ENCODE measurements at places on chromosomes 13 and 19.
A peak's percentile ranks its signal among the peaks of the same experiment; 100 is the strongest.

DNA sequence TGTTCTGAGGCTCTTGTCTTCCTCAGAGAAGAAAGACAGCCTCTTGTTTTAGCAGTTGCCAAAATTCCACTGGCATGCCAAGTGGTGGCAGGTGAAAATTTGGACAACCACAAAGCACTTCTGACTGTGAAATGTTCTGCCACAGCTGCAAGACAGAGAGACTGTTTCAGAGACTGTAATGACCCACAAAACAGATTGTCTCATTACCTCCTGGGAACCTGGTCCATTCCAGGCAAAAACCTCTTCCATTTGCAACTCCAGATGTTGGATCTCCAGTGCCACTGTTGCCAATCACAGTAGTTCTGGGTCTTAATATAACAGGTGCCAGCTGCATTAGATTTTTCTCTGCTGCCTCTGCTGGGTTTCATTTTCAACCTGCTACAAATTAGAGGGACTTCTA, 911.5 kb downstream of the UQCRFS1 start:
- no peak for DNase-seq

DNA sequence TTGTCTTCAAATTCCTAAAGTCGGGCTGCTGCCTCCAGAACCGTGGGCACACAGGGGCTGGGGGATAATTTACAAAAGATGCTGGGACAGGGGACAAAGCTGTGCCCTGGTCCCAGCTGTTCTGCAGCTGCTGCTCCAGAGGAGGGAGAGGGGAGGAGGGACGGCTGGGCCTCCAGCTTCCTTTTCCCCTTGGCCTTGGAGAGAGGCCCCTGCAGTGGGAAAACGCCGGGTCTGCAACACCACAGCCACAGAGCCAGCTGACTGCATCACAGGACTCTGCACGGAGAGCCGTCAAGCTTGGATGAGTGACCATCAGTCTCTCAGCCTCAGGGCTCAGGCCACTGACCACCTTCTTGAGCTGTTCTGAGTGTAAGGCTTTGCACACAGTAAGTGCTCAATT, 6.1 kb downstream of the DOCK6 start:
- no peak for DNase-seq

DNA sequence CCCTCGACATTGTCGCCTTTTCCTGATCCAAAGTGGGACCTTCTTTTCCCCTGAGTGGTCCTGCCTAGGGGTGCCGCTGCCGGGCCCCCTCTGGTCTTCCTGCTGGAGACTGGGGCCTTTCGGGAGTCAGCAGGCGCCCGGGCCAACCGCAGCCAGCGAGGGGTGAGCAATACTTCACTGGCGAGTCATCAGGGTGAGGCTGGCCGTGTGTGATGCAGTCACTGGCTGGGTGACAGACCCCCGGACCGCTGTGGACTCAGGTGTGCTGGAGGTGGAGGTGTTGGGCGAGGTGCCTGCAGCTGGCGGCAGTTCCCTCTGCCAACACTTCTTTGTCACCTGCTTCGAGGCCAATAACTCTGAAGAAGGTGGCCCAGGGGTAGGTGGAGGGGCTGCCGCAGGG, 1.5 kb upstream of the CGB5 start:
- no peak for DNase-seq

DNA sequence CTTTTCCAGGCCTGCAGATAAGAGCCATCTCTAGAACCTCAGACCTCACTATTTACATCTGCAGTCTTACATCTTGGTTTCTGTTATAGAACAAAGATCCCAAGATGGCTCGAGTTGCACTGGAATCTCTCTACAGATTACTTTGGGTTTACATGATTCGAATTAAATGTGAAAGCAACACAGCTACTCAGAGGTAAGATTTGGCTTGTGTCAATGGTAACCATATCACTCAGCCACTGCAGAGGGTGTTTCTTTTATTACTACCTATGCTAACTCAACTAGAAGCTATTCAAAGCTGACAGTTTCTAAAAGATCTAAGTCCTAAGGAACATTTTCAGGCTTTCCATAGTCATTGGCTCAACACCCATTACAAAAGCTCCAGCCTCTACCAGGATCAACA, 115.6 kb downstream of the FRY start:
- no peak for DNase-seq

- no peak for DNase-seq
These were observed 70.6 kb downstream of the ESD start for GRCh38 chr13:46726347-46726746.

GRCh38 chr13:28161370-28161769, 23.0 kb downstream of the PAN3 start:
- DNase-seq: peak; percentile 42

DNA sequence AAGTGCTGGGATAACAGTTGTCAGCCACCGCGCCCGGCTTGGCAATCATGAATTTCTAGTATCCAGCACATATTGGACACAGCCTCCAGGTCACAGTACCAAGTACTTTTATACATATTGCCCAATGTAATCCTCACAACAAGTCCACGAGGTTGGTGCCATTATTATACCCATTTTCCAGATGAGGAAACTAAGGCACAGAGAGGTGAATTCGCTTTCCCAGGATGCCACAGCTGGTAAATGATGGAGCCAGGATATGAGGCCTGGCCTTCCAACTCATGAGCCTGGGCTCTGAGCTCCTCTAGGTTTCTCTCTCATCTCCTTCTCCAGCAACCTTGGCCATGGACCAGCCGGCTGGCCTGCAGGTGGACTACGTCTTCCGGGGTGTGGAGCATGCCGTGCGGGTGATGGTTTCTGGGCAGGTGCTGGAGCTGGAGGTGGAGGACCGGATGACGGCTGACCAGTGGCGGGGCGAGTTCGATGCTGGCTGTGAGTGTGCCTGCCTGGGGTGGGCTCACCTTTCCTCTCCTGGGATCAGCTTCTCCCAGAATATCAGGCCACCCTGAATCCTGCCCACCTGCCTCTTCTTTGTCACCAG, 7.5 kb downstream of the CCDC61 start:
- no peak for DNase-seq

DNA sequence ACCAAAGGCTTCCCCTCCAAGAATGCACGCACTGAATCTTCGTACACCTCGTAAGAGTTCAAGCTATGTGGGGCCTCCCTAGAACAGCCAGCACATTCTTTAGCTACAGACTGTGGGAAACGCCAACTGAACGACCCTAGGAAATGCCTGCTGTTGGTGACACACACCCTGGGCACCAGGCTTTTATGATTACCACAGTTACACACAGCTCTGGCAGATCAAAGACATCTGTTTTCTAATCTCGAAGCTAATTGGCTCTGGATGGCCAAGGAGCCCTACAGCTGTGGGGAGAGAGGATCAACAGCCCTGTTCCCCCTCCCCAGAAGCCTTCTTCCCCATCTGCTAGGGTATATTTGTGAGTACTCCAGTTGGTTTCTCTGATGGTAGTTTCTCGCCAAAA, 123.0 kb downstream of the COL4A1 start:
- DNase-seq: no peak

GRCh38 chr19:2428756-2429711, 1.6 kb upstream of the TIMM13 start:
- DNase-seq: no peak

GRCh38 chr13:113765564-113765910, 6.5 kb downstream of the TMEM255B start:
- no peak for DNase-seq

- peak; percentile 85 for DNase-seq
These were observed 1.5 kb upstream of the ATP5F1D start for GRCh38 chr19:1239796-1240737.

DNA sequence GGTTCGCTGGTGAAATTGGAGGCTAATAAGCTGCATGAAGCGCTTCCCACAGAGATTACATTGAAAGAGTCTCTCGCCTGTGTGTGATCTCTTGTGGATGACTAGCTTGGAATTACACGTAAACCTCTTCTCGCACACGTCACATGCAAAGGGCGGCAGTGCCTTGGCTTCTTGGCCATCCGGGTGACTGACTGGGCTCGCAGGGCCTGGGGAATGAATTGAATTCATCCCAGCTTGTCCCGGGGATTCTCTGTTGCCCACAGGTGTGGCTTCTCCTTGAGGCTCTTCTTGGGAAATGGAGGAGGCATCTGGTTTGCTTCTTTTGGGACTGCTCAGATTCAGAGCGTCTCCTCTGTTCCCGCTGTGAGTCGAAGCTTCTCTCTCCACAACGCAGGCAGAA, 19.8 kb downstream of the ZSCAN5C start:
- DNase-seq: no peak

DNA sequence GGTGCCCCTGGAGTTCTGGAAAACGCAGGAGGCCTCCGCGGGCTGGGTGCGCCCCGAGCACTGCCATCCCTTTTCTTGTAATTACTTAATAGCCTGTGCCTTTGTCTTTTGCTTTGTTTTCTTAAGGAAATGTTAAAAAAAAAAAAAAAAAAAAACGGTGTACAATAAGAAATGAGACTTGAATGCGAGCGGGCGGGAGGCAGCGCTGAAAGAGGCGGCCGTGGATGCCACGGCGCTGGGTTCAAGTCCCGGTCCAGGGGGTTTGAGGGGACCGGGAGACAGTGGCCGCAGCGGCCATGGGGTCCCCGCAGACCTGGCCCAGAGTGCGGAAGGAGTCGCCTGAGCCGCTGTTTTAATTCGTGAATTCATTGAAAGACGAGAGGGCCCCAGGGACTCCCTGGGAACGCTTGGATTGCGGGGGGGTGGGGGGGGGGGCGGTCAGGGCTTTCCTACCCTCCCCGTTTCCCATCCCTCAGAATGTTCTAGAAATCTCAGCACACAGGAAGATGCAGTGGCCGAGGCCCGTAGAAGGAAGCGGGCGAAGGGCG, 349.2 kb upstream of the ARGLU1 start:
- no peak for DNase-seq

- DNase-seq: no peak
These were observed 6.2 kb downstream of the ERVK3-1 start for GRCh38 chr19:58311345-58311865.

- no peak for DNase-seq
These were observed 2.9 kb downstream of the TGFB1 start for GRCh38 chr19:41350735-41351338.

DNA sequence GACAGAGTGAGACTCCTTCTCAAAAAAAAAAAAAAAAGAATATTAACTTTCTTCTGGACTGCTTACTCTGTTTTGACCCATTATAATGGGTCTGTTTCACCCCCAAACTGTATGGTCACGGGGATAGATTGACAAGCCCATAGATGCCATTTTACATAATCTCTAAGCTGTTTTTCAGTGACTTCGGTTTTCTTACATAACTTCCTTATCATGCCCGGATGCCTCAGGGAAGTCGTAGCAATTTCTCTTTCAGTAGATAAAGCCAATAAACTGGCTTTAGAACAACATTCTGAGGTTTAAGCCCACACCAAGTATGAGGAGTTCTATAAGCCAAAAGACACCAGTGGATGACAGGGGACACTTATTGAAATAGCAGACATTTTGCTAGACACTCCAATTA, 5.9 kb upstream of the ZNF254 start:
- no peak for DNase-seq

GRCh38 chr13:41643507-41643906, 186.2 kb downstream of the RGCC start:
- DNase-seq: no peak

- DNase-seq: no peak
These were observed 2.1 kb upstream of the CPB2 start for GRCh38 chr13:46106839-46107371.

DNA sequence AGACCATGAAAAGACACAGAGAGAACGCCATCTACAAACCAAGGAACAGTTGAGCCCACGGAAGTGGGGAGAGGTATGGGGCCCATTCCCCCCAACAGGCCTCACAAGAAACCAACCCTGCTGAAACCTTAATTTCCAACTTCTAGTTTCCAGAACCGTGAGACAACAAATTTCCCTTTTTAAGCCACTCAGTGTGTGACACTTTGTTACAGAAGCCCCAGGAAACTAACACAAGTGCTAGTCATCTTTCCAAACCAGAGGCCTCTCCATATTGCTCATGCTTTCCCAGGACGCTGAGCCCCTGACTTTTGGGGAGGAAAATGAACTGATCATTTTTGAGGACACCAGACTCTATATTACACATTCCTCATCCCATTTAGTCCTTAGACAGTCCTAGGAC, 186.8 kb downstream of the NUFIP1 start:
- DNase-seq: no peak

DNA sequence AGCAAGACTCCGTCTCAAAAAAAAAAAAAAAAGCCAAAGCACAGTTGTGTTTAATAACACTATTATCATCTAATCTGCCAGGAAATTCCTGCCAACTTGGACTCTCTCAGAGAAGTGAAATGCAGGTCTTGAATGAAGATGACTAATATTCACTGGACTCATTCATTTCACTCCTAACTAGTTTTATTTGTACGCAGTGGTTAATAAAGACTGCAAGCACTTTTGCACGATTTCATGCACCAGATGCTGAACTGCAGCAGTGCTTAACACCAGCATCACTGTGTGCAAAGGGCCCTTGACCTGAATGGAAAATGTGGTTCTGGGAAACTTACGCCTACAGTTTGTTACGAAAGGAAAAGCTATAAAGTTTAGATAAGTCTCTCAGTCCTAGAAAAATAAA, 63.3 kb downstream of the DHRS12 start:
- DNase-seq: no peak

DNA sequence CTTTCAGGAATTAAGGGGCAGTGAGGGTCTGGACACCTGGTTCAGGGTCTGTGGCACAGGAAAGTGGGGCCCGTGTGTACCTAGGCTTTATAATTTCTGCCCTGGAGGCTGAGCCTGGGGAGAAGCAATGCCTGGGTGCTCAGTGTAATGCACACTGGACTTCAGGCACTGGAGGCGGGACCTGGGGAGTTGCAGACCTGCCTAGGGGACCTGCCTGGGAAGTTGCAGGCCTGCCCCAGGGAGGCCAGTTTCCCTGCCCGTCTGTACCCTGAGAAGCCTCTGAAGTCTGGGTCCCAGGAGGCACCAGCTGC, 2.5 kb upstream of the TMEM59L start:
- DNase-seq: no peak

GRCh38 chr13:49020940-49021553, 45.3 kb downstream of the FNDC3A start:
- DNase-seq: peak; percentile 14

DNA sequence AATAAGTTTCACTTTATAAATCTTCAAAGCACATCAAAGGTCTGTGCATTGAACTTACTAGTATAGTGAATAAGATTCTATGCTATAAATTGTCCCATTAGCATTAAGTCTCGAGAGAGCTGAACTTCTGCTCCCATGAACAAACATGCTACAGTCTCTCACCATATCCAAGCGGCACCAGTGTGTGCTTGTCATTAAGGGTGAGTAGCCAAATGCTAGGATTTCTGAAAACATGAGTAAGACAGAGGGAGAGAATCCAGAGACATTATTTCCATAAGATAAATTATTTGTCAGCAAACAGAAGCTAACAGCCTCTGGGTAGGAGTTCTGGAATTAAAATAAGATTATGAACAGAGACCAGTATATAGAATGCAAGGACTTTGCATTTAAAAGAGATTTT, 2882.5 kb downstream of the PCDH9 start:
- DNase-seq: no peak

DNA sequence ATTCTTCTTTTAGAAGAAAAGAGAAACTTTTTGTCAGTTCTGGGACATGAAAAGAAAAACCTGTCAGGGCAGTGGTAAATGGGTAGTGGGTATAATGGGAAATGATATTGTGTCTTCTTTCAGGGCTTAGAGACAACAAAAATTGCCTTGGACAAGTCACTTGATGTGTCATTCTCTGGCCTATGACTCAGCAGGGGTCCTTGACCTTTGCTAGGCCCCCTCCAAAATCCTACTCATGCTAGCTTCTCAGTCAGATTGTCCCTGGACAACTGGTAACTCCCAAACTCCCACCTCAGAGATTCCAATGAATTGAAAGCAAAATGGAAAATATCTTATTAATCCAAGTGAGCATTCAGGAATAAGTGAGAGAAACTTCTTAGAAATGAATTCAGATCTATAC, 258.8 kb upstream of the SPRY2 start:
- DNase-seq: no peak

GRCh38 chr19:23075031-23075733, 41.6 kb upstream of the ZNF730 start:
- peak; percentile 54 for DNase-seq
